Posterior cingulate gyrus (tissue), 11 donors: ENCODE measurements at places on chromosomes 11 and 22.
A peak's percentile ranks its signal among the peaks of the same experiment; 100 is the strongest.

DNA sequence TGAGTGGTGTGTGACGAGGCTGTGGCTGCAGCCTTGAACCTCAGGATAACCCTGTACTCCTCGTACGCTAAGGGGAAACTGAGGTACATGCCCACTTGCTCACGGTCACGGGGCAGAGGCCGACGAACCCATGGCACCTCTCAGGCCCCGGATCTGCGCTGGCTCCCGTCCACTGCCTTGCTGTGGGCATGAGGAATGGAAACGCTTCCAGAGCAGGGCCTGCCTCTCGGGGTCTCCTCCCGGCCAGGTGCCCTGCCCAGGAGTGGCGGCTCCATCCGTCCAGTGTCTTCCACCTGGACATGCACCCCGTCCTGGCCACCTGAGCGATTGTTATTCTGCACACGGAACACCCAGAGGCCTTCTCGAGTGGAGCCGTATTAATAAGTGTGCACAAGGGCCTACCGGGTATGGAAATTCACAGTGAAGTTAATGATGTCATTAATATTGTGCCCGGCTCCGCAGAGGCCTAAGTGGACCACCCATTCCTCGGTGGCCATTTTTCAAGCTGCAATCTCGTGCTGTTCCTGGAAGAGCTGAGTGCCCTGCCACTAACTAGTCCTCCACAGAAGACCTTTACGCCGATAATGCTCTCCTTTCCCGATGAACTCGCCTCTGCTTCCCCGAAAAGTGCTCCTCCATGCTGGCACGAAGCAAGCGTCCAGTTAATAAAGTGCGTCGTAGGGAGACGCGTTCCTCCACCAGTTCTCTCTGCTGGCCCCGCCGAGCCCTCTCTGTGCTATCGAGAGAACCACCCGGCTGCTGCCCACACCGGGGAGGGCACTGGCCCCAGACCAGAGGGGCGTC, 927.9 kb downstream of the BRD1 start:
- DNase-seq: peak; percentile 2

DNA sequence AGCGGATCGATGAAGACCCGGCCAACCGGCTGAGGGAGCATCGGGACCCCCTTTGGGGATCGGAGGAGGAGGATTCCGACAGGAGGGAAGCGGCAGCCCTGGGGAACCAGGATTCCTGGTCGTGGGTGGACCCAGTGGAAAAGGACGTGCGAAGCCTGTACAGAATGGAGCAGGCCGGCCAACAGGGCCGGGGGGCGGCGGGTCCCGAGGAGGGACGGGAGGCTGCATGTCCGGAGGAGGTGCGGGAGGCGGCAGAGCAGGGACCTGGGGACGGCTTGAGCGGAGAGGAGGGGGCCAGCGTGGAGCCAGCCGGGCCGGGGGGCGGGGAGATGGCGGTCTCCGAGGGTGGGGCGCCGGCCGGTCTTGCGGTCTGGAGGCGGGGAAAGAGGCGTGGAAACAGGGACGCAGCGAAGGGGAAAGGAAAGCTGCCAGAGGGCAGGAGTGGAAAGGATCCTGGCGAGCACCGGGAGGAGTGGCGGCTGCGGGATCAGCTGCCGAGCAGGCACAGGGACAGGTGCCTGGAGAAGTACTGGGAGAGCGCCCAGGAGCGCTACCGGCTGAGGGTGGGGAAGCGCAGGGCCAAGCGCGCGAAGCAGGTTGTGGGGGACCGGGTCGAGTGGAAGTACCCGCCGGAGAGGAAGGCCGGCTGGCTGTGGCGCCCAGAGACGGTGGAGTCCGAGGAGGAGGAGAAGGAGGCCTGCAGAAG, at the start of gene ANO5:
Gene ANO5 (plus strand): TSS at position 444 of the 706 bp plus-strand sequence. CDS start 408 bp downstream, outside the sequence.
- DNase-seq: peak; percentile 65

DNA sequence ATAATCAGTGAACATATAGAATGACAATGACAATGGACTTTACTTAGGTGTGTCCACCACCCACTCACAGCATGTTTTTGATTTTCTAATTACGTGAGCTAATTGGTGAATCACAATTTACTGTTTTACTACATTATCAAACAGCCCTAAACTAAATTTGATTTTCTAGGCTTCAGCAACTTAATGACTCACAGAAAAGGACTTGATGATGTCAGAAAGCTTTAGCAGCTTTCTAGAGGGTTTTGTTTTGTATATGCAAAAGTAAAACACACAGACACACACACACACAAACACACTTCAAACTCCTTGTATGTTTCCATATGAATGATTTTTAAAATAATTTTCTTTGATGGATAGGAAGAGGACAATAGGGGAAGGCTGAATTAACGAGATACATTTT, 878.6 kb upstream of the CCDC90B start:
- DNase-seq: no peak

GRCh38 chr11:69715446-69715845, 11.6 kb upstream of the FGF19 start:
- no peak for DNase-seq

DNA sequence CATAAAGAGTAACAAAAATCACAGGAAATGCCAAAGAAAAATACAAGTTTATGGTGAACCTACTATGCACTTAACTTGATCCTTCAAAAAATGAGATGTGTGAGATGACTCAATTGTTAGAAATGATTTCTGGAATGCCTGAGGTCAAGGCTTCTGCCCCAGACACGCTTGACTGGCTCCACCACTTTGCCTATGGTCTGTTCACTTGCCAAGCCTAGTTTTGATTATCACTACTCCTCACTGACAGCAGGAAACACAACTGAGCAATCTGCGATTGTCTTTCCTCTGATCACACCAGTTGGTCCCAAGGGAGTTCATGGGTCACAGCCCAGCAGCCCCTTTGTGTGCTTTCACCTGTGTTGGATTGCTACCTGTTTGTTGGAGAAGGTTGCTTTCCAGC, 20.6 kb upstream of the PRDM10 start:
- DNase-seq: no peak

DNA sequence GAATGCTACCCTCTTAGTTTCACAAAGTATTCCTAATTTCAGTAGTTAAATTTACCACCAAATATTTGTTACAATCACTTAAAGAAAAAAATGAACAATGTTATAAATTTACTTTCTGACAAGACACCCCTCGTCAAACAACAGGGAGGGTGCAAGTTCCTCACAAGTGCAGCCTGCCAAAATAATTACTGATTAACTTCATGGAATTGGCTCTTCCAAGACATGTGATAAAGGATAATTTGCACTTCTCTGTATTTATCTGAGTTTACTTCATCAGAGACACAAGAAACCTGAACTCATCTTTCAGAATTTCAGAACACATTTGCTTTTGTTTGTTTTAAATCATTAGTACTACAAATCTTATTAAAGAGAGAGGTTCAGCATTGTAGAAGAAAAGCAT, 66.5 kb downstream of the LARGE2 start:
- DNase-seq: no peak

GRCh38 chr11:73465871-73466270, 89.7 kb downstream of the RELT start:
- no peak for DNase-seq

GRCh38 chr11:77042111-77042726, 8.0 kb downstream of the B3GNT6 start:
- DNase-seq: no peak
